ENCODE measurements at places on chromosomes 5 and 9.

GRCh38 chr5:52665559-52665958 lies 122.2 kb upstream of the ITGA1 start:
- DNase-seq, result no peak

- DNase-seq, result no peak
These were observed 899.2 kb upstream of the WWC1 start for GRCh38 chr5:167392240-167392639.

- peak; percentile 89 for DNase-seq
These were observed 141.4 kb downstream of the EBF1 start for GRCh38 chr5:158958021-158958994.

DNA sequence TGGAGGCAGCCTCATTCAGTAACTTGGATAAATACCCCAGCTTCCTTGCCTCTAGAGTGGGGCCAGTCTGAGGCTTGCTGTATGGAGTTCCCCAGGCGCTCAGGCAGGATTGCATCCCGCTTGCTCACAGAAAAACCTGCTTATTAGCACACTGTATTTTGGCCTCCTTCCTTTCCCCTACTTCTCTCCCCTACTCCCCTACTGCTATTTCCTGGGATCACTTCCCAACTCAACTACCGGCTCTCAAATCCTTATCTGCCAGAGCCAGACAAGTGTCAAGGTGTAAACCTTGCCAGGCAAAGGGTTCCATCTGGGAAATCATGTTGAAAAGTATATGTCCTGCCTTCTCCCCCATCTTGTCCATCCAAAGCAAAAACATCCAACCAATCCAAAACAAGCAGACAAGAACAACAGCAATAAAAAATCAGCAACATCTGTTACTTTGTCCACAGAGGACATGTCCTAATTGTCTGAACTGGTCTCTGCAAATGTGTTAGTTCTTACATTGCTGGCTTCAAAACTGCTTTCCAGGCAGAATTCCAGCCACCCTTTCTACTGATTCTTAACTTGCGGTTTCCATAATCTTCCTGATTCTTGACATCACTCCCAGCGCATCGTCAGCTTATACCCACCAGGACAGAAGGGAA lies 164.1 kb upstream of the SEMA6A start:
- DNase-seq, result no peak

- DNase-seq, result no peak
These were observed 72.7 kb upstream of the IER5L start for GRCh38 chr9:129250786-129251185.

GRCh38 chr9:88435336-88435735 lies 47.1 kb downstream of the SPIN1 start:
- DNase-seq, result no peak

DNA sequence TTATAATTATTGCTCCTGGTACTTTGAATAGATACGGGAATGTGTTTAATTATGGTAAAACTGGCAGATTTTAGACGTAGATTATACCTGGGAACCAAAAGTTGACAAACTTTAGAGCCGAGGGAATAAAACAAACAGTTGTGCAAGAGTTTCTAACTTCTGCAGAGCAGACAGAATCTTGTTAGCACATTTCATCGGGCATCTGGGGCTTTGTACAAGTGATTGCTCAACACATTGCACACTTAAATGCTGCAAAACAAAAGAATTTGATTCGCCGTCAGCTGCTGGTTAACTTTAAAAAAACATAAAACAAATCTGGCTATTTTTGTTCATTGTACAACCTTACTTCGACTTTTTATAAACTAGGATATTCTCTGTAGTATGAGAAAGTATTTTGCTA lies 398.1 kb downstream of the MAN2A1 start:
- no peak for DNase-seq

- no peak for DNase-seq
These were observed 28.5 kb upstream of the MLLT3 start for GRCh38 chr9:20650750-20651299.

- no peak for DNase-seq
These were observed 306.4 kb upstream of the PANK3 start for GRCh38 chr5:168885324-168886120.

Measured in Karpas-422 (cell line).